ENCODE measurements at places on chromosomes 4 and X. TPM values are rescaled to one million over a fixed set of nuclear protein-coding genes. Genes with fewer than 3 reads are reported as not detected.

- DNase-seq: peak; percentile 48
These were observed 1.3 kb downstream of the PCDH7 start for GRCh38 chr4:30721185-30722091.

GRCh38 chr4:80017125-80017854 lies 55.7 kb downstream of the ANTXR2 start:
- no peak for DNase-seq

Gene TLR3
- total RNA-seq: 30.2 TPM

DNA sequence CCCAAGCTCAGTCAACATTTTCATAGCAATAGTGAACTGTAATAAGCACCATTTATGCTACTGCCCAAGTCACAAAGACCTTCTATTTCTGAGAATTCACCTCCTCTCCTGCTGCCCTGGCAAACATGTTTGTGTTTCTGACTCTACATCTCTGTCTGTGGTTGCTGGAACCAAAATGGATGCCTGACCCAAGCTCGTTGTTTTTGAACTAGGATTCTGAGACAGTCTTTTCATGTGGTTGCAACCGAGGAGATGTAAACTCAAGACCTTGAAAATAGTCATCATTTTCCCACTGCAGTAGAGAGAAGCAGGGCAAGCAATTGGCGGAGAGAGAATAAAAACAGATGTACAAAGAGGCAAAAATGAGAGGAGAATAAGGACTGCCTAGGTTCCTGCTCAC lies 160.2 kb downstream of the RAB28 start:
- no peak for DNase-seq

Gene SLC35A2
- 50.4 TPM for total RNA-seq

DNA sequence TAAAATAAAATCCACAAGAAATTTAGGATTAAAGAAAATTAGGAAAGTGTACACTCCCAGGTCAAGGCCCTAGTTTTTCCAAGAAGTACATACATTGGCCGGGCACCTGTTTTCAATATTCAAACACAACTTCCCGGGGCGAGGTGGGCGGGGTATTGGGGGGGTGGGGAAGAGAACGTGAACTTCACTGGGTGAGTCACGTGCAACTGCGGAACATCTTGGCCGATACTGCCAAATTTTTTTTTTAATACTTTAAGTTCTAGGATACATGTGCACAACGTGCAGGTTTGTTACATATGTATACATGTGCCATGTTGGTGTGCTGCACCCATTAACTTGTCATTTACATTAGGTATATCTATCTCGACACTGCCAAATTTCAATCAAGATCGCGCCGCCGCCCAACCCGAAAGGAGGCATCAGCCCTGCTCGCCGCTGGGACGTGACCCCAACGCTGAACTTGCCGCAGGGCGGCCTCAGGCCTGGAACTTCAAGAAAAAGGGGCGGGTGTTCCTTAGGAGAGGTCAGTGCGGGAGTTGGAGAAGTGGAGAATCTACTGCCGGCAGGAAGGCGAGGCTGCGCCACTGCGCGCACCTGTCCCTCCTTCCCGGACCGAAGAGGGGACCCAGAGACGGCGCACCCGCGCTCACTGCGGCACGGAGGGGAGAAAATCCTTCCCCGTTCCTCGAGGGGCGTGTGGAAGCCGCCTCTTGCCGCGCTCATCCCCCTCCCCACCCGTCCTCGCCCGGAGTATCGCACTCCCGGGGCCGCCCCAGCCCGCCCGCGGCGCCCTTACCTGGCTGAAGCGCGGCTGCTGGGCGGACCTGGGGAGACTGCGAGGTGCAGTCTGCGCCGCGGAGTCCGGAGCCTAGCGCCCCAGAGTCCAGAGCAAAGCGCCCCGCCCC lies at the start of gene TEC:
TSS of gene TEC (minus strand) at position 883 of the 905 bp plus-strand sequence. CDS start 41,224 bp downstream, outside the sequence.
- DNase-seq: peak; percentile 32

Gene GRIA3
- 4.8 TPM for total RNA-seq

Gene GAGE12H
- total RNA-seq: not detected

Gene WAS
- 11.5 TPM for total RNA-seq

DNA sequence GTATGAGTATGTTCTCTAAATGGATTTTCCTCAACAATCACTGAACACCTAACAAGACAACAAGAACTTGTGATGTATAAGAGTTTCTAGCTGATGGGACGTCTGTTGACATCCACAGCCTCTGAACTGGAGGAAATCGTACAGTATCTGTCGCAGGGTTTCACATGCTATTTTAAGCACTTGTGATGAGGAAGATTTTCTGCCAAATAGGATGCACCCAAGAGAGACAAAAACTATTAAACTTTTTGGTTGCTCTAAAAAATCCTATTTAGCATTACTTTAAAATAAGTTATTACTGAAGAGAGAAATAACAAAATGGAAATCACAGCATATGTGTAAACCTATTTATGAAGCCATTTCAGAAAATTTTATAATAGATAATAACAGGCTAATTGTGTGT lies 356.1 kb upstream of the SLC7A11 start:
- DNase-seq: no peak

- DNase-seq: peak; percentile 22
These were observed 1.1 kb downstream of the OGT start for GRCh38 chrX:71533851-71534561.

DNA sequence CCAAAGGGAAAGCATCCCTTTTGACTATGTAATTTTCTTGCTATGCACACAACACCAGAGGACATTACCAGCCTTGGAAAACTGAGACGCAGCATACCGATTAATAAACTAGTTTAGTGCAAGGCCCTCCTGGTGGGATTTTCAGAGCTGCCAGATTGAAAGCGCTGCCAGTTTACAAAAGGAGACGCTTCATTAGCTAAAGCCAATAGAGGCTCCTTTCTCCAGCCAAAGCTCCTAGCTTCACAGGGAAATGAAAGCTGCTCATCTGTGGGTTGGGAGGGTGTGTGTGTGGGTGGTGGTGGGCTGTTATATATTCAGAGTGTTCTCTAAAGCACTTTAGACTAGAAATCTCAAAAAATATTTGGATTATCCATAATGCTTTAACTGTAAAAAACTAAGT lies 32.4 kb downstream of the SPANXN4 start:
- DNase-seq: no peak

Gene TCEAL6
- not detected for total RNA-seq

- no peak for DNase-seq
These were observed 457.1 kb upstream of the BOD1L1 start for GRCh38 chr4:14084598-14084997.

DNA sequence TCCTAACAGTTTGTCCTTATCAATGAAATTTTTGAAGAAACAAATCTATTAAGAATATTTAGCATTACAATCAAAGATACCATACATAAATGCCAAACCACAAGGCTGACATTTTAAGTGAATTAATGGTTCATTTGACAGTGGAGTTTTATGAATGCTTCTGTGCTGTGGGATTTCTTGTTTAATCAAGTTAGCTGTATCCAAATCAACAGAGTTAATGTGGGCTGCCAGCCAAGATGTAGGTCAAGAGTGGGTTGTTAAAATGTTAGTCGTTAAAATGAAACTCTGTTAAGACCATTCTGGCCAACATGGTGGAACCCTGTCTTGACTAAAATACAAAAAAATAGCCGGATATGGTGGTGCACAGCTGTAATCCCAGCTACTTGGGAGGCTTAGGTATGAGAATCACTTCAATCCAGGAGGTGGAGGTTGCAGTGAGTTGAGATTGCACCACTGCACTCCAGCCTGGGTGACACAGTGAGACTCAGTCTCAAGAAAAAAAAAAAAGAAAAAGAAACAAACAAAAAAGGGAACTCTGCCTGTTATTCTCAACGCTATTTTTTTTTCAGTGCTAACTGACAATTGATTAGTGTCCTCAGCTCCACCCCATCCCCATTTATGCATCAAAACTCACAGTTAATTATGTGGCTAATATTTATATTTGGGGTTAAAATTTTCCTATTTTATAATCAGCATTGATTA lies 20.2 kb downstream of the GPAT3 start:
- no peak for DNase-seq

Gene CT55
- not detected for total RNA-seq

Gene GUCY1A1
- total RNA-seq: 20.0 TPM

DNA sequence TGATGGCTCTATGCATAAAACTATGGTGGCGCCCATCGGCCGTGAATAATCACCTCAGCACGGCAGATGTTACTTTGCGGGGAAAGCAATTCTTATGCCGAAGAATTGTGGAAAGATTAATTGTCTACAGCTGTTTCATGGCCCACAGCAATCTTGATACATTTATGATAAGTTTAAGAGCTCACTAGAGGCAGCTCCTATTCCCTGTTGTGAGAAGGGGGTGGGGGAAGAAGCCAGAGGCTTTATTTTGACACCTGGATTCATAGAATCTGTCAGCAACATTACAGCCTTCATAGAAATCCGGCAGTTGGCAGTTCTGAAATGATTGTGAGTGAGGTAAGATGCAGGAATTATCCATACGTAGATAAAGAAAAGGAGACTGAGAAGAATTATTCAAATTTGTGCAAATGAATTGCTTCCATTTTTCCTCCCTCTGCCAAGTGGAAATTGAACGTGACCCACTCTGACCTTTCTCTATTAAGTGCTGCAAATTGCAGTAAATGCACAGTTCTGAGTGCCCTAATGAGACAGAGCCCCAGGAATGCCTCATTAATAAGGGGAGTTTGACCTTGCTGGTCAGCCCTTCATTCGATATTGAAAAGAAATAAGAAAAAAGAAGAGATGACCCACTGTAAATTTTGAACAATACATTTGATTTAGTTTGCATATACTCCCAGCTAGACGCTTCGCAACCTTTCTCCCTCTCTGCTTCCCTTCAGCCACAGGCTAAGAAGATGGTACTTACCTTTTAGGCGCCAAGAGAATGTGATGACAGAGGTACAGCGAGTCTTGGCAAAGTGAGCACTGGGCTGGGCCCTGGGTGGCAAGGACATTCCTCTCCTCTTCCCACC lies 188.8 kb downstream of the GPAT3 start:
- no peak for DNase-seq

GRCh38 chr4:88018466-88018865 lies 11.0 kb downstream of the PKD2 start:
- DNase-seq: no peak

- no peak for DNase-seq
These were observed 25.7 kb downstream of the TRPC5 start for GRCh38 chrX:112056886-112057285.

GRCh38 chr4:87054900-87055299 lies 120.1 kb downstream of the AFF1 start:
- no peak for DNase-seq

- DNase-seq: no peak
These were observed 447.3 kb downstream of the C4orf33 start for GRCh38 chr4:129543299-129543698.

DNA sequence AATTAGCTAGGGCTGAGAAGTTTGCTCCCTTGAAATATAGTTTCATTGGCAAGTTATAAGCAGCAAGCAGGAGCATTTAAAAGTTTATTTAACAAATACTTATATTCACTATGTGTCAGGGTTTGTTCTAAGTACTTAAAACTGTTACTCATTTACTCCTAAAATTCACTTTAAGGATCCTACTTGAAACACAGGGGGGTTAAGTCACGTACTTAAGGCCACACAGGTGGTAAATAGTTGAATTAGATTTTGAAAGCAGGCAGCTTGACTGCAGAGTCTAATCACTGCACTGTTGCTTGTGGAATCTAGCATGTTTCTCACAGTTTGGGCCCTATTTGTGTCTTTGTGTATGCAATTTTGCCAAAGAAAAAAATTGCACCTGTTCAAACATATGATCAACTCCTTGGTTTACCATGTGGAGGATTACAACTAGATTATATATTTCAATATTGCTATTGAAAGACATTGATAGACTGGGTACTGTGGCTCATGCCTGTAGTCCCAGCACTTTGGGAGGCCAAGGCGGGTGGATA lies 7.6 kb downstream of the SGMS2 start:
- no peak for DNase-seq

Gene ATP1B4
- not detected for total RNA-seq

- no peak for DNase-seq
These were observed 10.5 kb downstream of the PRKG2 start for GRCh38 chr4:81204571-81204970.

Gene TMPRSS11A
- total RNA-seq: not detected

- DNase-seq: peak; percentile 48
These were observed 3.9 kb upstream of the SYN1 start for GRCh38 chrX:47623540-47624027.

Gene CCDC110
- 0.78 TPM for total RNA-seq

DNA sequence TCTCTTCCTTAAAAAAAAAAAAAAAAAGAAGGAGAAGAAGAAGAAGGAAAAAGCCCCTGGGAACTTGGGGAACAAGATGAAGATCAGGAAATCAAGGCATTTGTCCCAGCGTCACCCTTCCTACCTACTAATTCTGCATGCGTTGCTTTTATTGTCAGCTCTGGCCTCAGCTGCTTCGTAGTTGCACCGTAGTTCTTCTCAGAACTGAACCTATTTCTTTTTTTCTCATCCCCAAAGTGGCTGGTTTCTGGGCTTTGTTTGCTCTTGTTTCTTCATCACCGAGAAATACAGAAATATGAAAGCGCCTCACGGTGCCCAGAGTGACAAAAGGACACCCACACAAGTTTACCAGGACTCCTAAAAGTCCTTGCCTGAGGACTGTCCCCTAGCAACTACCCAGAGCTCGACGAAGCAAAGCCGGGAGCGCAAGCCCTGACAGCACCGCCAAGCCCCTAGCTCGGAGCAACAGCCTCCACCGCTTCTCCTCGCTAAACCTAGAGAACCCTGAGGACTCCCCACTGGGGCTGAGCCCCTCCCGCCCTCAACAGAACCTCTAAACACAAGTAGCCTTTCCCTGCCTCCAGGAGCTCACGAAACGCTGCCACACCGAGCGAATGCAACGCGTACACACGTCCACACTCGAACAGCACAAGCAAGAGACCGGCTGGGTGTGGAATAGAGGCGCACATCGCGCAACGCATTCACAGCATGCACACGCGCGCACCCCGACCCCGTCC lies 710 bp downstream of the PRKG2 start:
- DNase-seq: no peak

DNA sequence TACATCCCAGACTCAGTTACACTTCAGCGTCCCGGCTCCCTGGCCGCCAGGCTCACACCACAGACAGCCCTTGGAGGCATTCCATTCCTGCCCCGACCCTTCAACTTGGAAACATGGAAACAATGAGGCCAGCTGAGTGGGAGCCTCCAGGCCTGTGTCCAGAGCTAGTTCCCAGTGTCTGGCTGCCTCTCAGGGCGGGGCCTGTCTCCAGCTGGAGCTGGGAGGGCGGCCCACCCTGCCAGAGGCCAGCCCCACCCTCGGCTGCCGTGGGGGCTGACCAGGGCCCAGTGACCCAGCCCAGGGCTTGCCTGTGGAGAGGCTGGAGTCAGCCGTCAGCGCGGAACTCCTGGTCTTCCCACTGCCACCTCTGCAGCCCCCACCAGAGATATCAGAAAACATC lies 37.4 kb upstream of the SPON2 start:
- peak; percentile 57 for DNase-seq

GRCh38 chr4:158327525-158327924 lies 117.2 kb downstream of the TMEM144 start:
- no peak for DNase-seq
